ENCODE measurements at places on chromosomes 1 and 21.
A peak's percentile ranks its signal among the peaks of the same experiment; 100 is the strongest.

- DNase-seq = no peak
These were observed 5.2 kb downstream of the TMEM63A start for GRCh38 chr1:225876900-225877510.

GRCh38 chr1:42752284-42752683 is 12.2 kb upstream of the CLDN19 start:
- DNase-seq = no peak

DNA sequence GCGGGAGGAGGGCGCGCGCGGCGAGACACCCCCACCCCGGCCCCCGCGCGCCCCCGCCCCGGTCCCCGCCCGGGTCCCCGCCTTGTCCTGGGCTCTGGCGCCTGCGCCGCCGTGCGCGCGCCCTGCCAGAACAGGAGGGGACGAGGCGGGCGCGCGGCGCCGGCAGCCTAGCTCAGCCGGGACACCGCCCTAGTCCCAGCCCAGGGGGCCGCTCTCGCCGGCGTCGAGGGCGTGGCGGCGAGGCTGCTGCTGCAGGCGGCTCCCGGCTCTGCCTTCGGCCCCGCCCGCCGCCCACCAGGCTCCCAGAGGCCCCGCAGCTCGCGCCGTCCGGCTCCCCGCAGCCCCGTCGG is at the start of gene RCAN3:
RCAN3 (plus strand) TSS at position 128 of the 350 bp plus-strand sequence. CDS start 11,537 bp downstream, outside the sequence.
- DNase-seq = peak; percentile 46

DNA sequence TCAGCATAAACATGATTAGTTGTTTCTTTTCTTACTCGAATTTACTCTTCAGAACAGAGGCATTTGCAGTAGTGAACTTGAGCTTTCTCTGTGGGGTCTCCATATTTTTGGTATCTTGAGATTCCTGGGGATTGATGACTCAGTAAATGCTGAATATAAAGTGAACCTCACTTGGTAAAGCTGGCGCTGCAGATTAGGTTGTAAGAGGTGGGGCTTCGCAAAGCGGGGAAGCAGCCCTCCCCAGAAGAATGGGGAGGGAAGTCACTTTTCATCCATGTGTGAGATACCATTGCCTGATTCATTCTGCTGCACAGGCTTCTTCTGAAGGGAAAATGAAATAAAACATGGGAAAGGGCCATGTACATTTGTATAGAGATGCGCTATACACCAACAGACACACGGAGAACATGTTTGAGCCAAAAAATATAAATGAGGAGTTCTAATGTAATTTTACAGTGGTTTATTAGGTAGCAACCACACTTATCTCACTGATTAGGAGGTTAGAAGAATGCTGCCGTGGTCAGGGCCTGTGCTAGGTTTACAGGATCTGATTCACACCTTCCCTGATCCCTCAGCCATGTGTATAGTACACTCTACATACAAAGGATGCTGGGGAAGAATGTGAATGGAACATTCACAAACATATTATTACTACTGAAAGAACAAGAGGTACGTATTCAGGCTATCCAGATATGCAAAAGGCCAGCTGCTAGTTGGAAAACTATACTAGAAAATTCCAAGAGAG is 63.5 kb downstream of the DNTTIP2 start:
- DNase-seq = no peak

- DNase-seq = no peak
These were observed 60.3 kb downstream of the XCL2 start for GRCh38 chr1:168483539-168483938.

DNA sequence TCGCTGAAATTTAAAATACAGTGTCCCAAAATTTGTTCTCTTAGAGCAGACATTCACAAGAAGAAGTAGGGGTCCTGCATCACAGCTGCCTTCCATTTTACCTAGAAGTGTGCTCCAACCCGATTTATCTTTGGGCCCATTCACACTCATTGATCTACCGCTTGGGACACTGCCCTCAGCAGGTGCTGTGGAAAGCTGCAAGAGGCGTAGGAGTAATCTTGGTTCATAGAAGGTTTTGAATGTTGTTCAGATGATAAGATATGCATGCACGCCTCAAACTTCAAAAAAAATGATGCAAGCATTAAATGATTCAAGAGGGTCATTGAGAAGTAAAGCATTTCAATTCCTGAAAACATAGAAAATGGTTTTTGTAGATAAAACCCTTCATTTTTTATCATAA is 18.6 kb upstream of the C1orf105 start:
- DNase-seq = no peak

DNA sequence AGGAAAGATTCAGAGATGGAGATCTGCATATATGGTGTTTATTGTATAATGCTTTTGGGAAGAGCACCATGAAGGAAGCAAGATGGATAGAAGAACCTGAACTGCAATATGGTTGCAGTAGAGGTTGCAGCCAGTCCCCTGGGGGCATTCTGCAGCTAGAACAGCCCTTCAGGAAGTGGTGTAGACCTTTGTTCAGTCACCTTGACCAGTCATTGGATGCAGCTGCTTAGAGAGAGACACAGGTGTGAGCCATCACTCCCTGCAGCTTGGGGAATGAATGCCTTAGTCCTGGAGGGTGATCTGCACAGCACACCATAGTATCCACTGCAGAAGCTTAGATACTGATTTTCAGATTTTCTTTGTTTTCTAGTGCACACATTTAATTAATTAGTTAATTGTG is 42.3 kb downstream of the NEK7 start:
- DNase-seq = peak; percentile 5

- no peak for DNase-seq
These were observed 5.2 kb upstream of the VSIG8 start for GRCh38 chr1:159867664-159868026.

GRCh38 chr1:36559061-36559460 is 76.3 kb upstream of the CSF3R start:
- DNase-seq = no peak

DNA sequence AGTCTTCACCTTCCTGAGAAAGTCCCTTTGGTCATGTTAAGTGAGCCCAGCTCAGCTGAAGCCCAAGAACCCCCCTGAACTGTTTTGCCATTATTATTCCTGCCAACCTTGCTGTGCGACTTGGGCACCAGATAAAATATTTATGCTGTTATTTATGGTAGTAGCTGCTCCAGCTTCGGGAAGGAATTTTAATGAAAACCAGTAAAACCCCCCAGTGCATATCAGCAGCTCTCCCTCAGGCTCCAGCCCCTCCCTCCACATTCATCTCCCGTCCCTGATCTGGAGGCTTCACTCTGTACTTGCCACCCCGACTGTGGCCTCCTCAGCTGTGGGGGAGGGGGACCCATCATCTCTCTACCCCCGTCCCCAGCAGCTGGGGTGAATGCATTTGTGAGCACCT is 12.7 kb downstream of the TTC22 start:
- no peak for DNase-seq

DNA sequence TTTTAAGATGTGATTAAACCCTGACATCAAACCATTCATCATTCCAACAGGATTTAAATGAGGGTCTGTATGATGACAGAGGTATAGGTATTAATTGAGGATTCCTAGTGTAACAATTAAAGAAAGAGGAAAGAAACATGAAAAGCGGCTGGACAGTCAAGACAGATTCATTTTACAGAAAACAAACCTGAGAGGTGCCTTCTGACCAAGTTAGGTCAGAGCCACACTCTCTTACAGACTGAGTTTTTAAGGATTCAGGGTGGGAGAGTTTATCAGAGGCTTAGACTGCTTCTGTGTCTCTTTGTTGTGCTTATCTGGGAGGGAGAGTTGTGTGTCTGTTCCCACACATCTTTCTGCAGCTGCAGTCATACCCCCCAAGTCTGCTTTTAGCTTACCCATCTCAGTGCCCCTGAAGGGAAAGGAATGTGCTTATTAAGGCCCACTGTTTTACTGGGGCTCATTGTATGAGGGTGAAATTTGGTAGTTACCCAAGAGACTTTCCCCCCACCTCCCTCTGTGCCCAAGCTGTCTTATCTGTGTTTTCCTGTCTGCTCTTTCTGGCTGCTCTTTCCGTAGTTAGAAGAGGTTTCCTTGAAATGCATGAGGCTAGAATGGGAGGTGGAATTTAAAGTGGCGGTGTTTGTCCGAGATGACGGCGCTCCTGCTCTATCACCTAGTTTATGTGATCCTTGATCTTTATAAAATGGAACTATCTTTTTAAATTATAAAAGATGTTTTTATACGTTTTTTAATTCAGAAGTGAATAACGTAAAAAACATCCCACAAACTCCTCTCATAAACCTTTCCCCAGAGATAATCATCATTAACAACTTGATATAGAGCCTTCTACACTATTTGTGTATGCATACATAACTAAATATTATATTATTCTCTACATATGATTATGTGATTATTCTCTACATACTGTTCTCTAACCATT is 96.0 kb upstream of the TNFSF4 start:
- DNase-seq = no peak

DNA sequence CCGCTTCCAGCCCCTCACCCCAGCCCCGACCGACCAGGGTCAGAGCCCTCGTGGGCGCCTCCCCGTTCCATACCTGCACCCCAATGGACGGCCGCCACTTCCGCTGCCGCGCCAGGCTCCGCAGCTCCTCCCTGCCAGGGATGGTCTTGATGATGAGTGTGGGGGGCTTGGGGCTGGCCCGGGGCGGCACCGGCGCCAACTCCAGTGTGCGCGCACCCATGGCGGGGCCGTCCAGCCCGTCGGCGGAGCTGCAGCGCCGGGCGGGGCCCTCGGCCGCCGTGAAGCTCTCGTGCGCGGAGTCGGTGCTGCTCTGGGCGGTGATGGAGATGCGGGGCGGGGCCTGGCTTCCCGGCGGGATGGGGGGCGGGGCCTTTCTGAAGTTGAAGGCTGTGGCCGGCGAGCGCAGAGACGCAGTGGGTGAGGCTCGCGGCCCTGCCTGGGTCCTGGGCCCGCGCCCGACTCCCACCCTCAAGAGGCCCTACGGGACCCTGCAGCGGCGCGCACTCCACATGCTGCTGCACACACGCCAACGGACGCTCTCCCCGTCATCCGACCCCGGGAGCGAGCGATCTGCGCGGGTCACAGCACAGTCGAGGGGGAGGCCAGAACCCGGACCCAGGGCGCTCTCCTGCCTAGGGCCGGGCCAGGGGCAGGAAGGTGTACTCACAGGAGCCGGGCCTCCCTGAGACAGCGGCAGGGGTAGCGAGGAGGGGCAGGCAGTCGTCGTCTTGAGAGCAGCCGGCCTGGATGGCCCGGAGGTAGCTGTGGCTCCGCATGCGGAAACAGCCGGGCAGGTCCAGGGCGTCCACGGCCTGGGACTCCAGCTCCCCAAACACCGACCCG is 26.1 kb upstream of the SMIM12 start:
- DNase-seq = no peak

- no peak for DNase-seq
These were observed 3.0 kb upstream of the MDM4 start for GRCh38 chr1:204513117-204513716.

- no peak for DNase-seq
These were observed 3.5 kb upstream of the TMCO2 start for GRCh38 chr1:40244138-40244744.

- DNase-seq = no peak
These were observed 118.9 kb downstream of the PGBD5 start for GRCh38 chr1:230307213-230307612.

- no peak for DNase-seq
These were observed 53.5 kb downstream of the LDLRAD2 start for GRCh38 chr1:21865609-21865942.

DNA sequence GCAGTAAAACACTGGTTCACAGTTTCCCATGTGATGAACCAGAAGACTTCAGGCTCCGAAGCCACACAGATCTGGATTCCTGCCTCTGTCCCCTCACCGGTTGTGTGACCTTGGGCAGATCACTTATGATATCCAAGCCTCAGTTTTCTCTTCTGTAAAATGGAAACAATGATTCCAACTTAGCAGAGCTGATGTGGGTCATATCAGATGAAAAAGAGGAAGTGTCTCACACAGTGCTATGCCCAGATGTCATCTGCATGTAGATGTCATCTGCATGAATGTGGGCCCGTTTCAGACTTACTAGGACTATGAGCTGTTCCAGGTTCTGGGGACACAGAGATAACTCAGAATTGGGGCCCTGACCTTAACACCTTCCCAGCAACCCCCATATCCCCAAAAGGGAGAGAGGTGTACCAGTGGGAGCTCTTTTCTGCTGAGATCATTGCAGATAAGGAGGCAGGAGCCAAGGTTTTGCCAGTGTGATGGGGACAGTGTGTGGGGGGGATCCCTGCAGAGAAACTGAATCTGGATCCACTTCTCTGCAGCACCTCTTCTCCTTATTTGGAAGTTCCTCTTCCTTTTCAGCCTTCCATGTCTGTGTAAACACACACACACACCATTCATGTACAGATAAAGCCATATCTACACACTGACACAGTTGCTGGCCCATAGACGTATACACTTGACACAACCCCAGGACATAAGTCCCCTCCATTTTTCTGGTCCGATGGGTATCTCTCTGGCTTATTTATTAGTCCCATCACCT is 5.0 kb upstream of the ADGRB2 start:
- no peak for DNase-seq

GRCh38 chr1:220833436-220833835 is 45.8 kb upstream of the HLX start:
- DNase-seq = no peak

- no peak for DNase-seq
These were observed 12.4 kb downstream of the TMEM201 start for GRCh38 chr1:9600861-9601834.

- no peak for DNase-seq
These were observed 158.5 kb downstream of the TSEN15 start for GRCh38 chr1:184210031-184210430.

- no peak for DNase-seq
These were observed 382.5 kb upstream of the VAMP3 start for GRCh38 chr1:7388488-7389185.

- DNase-seq = peak; percentile 11
These were observed 613 bp upstream of the ERO1B start for GRCh38 chr1:236282425-236282716.

GRCh38 chr1:232635778-232636356 is 5.9 kb upstream of the SIPA1L2 start:
- peak; percentile 8 for DNase-seq

DNA sequence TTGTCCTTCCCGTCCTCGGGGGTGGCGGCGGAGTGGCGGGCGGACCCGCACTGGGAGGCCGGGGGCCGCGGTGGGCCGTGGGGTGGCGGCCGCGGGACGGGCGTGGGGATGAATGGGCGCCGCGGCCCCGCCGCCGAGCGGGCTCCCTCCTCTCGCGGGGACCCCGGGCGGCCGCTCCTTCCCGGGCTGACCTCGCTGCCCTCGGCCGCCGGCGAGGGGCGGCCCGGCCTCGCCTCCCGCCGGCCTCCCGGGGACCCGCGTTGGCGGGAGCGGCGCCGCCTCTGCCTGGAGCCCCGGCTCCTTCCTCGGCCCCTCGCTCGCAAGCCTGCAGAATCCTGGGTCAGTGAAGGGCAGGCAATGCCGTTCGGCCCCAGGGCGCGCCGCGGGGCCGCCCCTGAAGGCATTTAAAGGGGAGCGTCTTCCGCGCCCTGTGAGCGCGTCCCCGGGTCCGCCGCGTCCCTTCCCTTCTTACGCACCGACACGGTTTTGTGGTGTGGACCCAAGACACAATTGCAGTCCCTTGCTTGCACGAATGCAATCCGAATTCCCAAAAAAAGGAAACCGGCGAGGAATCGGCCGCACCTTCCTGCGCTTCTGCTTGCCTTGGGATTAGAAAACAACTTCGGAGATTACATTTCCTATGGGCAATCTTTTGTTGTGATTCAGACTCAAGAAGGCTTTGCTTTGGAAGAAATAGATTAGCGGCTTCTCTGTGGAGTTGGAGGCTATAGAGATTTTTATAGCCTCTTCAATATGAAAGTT is 776 bp downstream of the ITSN1 start:
- no peak for DNase-seq

All from hematopoietic multipotent progenitor cell treated with erythropoietin and hydrocortisone succinate and interleukin-3 and kit ligand, for 17 days (in vitro differentiated cells).